ENCODE measurements at places on chromosomes 3 and 15.

DNA sequence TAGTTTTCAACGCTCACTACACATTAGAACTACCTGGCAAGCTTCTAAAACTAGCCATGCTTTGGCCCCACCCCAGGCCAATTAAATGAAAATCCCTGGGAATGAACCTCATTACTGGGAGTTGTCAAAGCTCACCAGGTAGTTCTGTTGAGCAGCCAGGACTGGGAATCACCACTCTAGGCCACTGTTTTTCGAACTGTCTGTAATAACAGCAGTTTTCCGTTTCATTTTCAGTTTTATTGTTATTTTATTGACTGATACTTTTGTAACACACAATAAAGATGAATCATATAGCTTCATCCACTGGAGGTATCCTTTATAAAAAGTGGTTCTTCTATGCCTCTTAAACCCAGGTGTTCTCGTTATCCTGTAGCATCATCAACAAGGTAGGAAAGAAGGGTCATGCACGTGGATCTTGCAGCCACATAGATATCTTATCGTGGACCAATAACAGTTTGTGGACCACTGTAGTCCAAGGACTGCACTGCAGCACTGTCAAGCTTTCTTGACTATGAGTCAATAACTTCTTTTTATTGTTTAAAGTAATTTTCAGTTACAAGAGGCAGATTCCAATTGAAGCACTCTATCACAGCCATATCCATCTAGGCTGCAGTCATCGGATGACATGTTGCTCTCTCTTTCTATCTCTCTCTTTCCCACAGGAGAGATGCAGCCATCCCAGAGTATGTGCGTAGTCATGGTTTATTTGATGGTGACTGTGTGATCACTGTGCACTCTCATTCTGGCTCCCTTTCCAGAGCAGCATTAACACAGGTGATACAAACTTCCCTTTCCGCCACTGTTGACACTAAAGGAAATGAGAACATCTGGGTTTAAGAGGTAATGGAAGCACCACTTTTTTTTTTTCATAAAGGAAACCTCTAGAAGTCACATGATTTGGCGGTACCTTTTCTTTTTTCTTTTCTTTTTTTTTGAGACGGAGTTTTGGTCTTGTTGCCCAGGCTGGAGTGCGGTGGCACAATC, 39.0 kb upstream of the BLM start:
- DNase-seq, result no peak

DNA sequence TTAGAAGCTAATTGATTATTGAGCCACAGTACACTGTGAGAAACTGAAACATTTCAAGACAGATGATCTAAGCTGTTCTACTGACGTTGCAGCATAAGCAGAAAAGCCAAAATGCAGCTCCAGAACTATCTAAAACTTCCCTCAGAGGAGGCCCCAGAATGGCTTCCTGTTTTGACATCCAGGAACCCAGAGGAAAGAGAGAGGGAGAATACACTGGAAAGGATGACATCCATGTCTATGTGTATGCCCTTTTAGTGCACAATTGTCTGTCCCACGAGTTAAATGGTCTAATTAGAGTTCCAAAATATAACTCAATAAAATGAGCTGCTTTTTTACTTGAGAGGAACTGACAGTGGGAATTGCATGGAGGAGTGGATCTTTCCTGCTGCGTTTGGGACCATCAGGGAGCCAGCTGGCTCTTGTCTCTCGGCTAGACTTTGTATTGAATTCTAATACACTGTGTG, 688.1 kb downstream of the ZNF385D start:
- no peak for DNase-seq

DNA sequence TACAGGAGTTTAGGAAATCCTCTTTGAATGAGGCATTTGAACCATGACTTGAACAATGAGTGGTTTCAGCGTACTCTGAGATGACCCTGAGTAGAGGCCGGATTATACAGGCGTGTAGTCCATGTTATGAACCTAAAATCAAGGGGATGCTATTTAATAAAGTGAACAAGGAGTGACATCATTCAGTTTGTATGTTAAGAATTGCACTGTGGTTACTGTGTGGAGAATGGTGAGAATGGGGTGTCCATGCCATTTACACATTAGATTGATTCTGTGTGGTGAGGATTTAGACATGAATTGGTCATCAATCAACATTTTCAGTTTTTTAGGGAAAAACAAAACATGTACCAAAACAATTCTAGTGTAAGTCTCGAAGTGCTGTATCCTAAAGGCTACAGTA, 65.8 kb downstream of the TPRG1 start:
- no peak for DNase-seq

DNA sequence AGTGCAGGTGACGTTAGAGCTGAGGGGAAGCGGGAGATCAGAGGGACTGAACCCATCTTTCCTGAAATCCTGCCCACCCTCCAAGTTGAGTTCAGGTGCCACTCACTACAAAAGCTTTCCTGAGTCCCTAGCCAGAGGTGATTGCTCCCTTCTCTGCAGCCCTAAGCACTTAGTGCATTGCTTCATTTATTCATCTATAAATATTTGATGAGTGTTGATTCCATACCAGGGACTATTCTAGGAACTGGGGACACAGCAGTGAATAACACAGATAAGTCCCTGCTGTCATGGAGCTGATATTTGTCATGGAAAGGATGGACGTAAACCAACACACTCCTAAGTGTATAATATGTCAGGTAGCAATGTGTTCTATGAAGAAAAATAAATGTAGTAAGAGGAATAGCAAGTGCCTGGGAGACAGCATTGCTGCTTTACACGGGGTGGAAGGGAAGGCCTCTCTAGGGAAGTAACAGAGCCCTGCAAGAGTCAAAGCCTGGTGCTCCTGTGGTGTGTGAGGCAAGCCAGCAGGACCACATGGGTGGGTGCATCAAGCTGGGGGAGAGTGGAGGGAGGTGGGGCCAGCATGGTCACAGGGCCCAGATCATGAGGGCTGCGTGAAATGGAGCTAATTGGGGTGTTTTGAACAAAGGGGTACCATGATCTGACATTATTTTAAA, 18.6 kb downstream of the ALPK3 start:
- no peak for DNase-seq
